ENCODE measurements at places on chromosomes 6 and 20.
A peak's percentile ranks its signal among the peaks of the same experiment; 100 is the strongest.

DNA sequence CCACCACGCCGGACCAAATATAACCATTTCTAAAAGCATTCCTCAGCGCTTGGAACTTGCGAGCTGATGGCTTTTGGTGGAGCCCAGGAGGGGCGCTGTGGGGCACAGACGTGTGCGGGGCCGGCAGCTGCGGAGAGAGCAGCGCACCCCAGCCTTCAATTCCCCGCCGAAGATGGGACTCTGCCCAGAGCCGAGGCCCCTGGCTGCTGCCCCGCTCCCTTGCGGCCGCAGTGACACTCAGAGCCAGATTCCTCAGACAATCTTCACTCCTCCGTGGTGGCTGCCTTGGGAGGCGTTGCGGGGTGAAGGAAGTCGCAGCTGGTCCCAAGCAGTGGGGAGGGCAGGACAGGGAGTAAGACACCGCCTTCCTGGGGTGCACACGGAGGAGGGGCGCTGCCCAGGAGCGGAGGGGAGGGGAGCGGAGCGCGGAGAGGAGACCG lies 87.7 kb downstream of the TMEM242 start:
- DNase-seq = peak; percentile 77

GRCh38 chr6:15358579-15359327 lies 112.9 kb downstream of the JARID2 start:
- no peak for DNase-seq

DNA sequence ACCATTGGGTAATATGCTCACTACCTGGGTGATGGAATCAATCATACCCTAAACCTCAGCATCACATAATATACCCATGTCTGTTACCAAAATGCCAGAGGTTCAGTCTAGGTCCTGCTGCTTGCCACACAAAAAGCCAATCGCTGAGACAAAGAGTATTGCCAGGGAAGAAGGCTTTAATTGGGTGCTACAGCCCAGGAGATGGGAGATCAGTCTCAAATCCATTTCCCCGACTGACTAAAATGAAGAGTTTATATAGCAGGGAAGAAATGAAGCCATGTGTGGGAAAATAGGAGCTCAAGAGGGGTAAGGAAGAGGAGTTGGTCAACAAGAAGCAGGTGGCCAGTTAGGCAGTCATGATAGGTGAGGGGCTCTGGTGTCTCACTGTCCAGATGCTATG lies 149.6 kb downstream of the QRSL1 start:
- DNase-seq = no peak

DNA sequence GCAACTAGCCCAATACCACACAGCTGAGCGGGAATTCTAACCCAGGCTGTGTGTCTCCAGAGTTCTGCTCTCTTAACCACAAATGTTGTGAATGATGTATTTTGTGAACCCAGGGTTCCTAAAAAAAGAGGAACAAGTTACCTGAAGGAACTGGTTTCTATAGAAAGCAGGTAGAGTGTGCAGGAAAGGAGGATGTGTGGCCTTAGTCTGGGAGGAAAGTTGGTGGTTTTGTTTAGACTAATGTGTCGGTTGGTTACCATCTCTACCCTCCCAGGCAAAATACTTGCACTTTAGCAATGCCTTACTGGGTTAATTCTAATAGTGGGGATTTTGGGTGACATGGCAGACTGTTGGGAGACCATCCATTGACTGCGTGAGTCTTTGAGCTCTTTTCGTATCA lies 143.3 kb downstream of the SCP2D1 start:
- DNase-seq = no peak

- no peak for DNase-seq
Measured at GRCh38 chr6:127956956-127957355, 56.1 kb upstream of the THEMIS start.

- DNase-seq = no peak
Measured at GRCh38 chr6:147633191-147633590, 124.7 kb downstream of the SAMD5 start.

DNA sequence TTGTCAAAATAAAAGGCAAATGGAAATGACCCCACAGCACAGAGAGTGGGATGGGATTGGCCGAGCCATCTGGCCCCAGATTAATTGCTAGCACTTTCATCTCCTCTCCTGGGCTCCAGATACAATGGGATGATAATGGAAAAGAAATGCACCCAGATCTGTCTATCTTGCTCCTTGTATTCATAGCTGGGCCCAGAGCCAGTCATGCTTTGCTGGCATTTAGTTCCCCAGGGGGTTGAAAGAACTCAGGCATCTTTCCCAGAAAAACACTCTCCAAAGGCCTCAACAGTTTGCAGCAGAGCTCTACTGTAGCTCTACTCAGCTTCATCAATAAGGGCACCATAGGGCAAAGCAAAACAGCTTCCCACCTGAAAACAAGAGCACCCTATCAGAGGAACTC lies 116.0 kb upstream of the FOXA2 start:
- DNase-seq = no peak

- DNase-seq = no peak
Measured at GRCh38 chr6:134060491-134061106, 8.2 kb upstream of the SLC2A12 start.

DNA sequence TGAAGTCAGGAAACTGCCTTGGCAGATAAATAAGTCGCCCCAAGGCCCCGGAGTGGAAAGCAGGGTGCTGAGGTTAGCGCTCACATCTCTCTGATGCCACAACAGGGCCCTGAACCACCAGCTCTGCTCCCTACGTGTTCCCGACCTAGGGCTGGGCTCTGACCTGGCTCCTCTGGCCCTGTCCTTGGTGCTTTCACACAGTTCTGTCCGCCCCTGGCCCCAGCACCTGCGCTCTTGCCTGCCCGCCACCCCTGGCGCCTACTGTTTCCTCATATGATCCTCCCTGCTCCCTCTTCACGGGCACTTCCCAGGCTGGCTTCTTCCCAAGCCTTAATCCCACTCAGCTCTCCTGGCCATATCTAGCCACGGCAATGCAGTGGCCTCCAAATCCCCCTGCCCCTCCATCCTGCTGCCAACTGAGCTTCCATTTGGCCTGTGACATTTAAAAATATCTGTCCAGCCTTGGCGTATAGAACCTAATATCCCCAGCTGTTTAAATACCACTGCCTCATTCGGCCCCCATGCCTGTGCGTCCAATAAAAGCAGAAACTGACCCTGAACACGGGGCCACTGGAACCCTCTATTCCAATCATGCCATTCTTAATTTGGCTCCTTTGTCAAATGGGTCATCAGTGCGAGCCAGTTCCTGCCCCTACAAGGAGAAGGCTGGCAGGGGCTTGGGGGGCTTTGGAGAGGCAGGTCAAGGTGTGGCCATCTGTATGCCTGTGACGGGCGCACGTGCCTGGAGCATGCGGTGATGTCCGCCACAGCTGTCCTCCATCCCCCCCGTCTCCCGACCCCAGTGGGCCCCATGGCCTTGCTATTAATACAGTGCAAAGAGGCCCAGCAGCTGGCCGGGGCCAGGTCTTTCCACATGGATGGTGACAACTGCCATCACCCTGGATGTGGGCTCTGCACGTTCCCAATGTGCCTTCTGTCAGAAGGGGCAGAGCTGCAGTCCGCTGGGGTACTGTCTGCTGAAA lies 27.7 kb downstream of the GNAS-AS1 start:
- no peak for DNase-seq

- no peak for DNase-seq
Measured at GRCh38 chr6:168285456-168285855, 34.1 kb downstream of the DACT2 start.

DNA sequence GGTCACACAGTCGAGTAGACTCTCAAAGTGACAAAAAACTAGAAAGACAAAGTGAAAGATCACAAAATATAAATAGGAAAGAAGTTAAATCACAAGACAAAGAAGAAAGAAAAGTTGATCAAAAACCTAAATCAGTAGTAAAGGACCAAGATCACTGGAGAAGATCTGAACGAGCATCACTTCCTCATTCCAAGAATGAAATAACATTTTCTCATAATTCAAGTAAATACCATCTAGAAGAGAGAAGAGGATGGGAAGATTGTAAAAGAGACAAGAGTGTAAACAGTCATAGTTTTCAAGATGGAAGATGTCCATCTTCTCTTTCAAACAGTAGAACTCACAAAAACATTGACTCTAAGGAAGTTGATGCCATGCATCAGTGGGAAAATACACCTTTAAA lies 31.6 kb upstream of the GJA10 start:
- no peak for DNase-seq

- no peak for DNase-seq
Measured at GRCh38 chr6:122798099-122798641, 9.1 kb downstream of the SMPDL3A start.

- DNase-seq = no peak
Measured at GRCh38 chr6:153059757-153060156, 57.2 kb upstream of the MTRF1L start.

DNA sequence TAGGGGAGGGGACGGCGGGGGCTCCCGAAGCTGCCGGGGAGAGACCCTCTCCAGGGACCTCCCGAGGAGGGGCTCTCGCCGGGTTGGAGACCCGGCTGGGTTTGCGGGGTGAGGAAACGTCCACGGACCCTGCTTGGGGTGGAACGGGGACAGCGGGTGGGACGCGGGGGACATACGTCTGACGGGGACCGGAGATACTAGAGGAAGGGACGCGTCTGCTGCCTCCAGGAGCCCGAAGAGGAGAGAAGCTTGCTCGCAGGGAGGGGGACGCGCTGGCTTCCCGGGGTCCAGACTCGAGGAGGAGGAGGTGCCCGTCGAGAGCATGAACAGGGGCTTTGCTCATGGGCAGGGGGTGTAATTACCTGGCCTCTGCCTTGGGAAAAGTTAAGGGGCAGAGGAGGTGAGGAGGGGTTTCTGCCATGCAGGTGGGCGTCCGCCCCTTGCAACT lies 593 bp downstream of the DNMT3B start:
- no peak for DNase-seq

- DNase-seq = no peak
Measured at GRCh38 chr6:108437821-108438220, 122.9 kb upstream of the FOXO3 start.

DNA sequence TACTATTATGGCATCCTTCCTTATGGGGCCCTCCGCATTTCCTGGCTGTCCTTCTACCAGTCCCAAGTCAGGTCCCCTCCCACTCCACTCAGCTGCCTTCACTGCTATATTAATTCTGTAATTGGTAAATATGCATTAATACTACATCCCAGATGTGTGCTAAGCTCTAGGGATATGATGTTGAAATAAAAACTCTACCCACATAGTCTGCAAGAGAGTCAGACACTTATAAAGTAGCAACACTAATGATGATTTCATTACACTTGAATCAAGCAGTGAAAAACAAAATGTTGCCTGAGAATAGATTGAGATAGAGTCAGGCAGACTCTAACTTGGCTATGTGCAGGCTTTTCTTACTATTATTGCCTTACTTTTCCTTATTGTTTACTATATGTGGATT lies 62.4 kb downstream of the AIG1 start:
- no peak for DNase-seq

DNA sequence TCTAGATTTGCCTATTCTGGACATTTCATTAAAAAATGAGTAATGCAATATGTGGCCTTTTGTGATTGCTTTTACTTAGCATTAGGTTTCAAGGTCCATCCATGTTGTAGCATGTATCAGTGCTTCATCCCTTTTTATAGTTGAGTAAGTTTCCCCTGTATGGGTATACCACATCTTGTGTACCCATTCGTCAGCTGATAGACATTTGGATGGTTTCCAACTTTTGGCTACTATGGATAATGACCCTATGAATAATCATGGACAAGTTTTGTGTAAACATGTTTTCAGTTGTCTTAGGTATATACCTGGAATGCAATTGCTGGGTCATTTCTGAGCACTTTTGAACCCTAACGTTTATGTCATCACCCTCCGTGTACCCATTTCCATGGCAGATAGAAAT lies 15.4 kb downstream of the METTL24 start:
- DNase-seq = no peak

GRCh38 chr6:99613409-99613704 lies 6.7 kb downstream of the PRDM13 start:
- DNase-seq = peak; percentile 31

DNA sequence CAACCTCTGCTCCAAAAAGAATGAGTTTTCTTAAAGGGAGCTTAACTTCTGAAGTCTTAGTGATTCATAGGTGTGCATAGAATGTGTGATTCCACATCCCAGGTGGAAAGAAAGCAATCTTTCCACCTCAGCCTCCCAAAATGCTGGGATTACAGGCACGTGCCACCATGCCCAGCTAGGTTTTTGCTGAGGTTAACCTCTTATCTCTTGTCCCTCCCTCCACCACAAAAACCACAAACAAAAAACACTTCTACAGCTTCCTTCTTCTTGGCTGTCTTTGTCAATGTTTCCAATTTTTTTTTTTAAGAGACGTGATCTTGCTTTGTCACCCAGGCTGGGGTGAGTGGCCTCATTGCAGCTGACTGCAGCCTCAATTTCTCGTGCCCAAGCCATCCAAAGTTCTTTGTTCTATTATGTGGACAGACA lies 8.1 kb upstream of the CSE1L start:
- no peak for DNase-seq

DNA sequence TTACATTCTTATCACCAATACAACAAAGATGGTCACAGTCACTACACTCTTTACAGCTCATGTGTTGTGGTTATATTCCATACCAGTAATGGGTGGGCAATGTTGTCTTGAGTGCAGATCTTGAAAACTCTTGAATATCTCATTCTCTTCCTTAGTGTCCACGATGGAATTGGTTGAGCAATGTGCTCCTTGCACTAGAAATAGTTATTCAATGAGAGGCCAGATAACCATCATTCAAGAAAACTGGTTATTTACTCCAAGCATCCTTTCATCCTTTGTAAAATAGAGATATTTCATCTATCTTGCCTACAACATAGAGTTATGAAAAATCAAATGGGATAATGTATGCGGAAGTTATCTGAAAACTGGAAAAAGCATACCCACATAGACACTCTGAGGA lies 215.9 kb downstream of the ARHGAP18 start:
- DNase-seq = no peak

DNA sequence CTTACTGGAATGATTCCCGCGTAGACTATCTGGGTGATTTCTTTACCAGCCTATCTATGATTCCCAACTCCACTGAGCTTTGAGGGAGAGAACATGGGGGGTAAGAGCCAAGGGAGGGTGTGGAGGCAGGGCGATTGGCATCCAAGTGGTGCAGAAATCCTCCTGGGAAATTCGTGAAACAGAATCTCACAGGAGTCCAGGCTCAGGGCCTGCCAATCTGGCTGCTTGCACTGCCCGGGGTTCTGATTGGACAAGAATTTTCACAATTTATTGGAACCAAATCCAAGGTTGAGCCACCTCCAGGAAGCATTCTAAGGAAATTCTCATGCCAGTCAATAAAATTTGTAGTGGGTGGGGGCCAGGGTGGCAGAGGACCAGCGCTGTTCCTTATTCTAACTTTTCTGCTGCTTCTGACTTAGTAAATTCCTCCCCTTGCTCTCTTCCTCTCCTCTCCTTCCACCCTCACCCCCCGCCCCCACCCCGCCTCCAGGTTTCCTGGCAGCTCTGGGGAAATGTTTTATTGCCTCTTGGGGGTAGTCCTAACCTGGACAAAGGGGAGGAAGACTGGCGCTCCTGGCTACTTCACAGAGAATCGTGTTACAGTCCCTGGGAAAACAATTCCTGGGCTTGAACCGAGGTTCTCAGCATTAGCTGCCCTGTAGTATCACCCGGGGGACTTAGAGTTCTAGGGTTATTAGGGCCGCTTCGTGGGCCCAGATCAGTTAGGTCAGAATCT lies 3.1 kb downstream of the BMP6 start:
- no peak for DNase-seq
